NCI-H1417 treated with DMSO at 0.1 percent for 48 hours (cell line): ENCODE measurements at places on chromosomes 6 and 20.

DNA sequence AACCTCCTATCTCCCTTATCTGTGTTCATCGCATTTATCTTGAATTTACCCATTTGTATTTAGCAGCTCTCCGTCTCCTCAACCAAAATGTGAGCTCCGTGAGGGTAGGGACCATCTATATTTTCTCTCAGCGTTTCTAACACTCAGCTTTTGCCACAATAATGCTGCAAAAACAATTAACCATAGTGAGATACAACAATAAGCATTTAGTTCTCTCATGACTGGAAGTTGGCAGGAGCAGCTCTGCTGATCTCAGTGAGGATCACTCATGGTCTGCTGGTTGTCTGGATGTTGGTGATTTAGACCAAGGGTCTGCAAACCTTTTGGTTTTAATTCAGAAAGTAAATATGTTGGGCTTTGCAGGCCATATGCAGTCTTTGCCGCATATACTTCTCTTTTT, 394.8 kb upstream of the RNF217 start:
- no peak for DNase-seq

- DNase-seq = no peak
Observed at GRCh38 chr6:75481936-75482593, 11.5 kb downstream of the FILIP1 start.

DNA sequence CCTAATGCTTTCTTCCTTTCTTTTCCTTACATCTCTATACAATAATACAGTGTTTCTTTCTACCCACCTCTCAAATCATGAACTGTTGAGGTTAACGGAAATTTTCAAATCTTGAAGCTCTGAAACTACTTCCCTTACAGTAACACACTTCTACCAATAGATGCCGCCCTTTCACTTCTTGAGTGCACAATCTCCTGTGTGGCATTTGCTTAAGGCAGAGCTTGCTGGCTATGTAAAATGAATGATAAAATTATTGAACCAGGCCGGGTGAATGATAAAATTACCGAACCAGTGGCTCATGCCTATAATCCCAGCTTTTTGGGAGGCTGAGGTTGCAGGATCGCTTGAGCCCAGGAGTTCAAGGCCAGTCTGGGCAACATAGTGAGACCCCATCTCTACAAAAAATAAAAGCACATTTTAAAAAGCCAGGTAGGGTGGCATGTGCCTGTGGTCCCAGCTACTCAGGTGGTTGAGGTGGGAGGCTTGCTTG, 56.8 kb downstream of the KCNS1 start:
- DNase-seq = no peak

- DNase-seq = no peak
Observed at GRCh38 chr6:48611332-48611731, 500.3 kb upstream of the PTCHD4 start.

- no peak for DNase-seq
Observed at GRCh38 chr20:35274172-35275092, 3.5 kb downstream of the MMP24OS start.

DNA sequence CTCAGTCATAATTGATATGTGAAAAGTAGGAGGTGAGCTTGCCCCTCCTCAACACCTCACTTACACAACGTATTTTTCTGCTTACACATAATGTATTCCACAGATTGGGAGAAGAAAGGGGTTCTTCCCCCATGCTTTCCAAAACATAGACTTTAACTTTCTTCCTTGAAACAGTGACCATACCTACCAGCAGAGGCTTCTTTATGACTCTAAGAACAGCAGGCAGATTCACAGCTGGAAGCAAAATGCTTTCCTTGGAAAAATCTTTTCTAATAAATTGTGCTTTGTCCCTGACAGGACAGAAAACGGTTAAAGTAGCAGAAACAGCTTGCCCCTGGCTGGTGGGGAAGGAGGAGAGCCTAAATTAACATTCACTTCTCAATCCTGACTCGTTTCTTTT, 629.1 kb upstream of the IMPG1 start:
- no peak for DNase-seq

GRCh38 chr6:71454056-71454455, 165.4 kb downstream of the OGFRL1 start:
- no peak for DNase-seq

- no peak for DNase-seq
Observed at GRCh38 chr20:62225026-62225425, 4.9 kb upstream of the HRH3 start.

GRCh38 chr6:106079961-106080762, 6.0 kb upstream of the PRDM1 start:
- DNase-seq = no peak

DNA sequence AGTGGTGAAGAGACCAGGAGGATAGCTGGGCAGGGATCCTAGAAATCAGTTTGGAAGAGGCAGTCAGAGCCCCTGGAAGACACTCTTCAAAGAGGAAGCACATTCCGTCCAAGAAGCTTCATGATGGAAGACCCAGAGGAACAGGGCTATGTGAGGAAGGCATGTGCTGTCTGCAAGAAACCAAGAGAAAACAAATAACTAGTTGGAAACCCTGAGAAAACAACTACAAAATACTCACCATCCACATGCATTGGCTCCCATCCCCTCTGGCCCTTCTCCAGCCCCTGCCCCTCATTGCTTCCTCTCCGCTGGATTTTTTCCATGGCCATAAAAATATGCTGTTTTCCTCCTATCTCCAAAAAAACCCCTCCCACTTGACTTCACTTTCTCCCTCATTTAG, 40.9 kb upstream of the SMOC2 start:
- DNase-seq = no peak

- DNase-seq = no peak
Observed at GRCh38 chr6:7684843-7685242, 41.1 kb upstream of the BMP6 start.

- no peak for DNase-seq
Observed at GRCh38 chr6:156080371-156080770, 624.7 kb upstream of the NOX3 start.

DNA sequence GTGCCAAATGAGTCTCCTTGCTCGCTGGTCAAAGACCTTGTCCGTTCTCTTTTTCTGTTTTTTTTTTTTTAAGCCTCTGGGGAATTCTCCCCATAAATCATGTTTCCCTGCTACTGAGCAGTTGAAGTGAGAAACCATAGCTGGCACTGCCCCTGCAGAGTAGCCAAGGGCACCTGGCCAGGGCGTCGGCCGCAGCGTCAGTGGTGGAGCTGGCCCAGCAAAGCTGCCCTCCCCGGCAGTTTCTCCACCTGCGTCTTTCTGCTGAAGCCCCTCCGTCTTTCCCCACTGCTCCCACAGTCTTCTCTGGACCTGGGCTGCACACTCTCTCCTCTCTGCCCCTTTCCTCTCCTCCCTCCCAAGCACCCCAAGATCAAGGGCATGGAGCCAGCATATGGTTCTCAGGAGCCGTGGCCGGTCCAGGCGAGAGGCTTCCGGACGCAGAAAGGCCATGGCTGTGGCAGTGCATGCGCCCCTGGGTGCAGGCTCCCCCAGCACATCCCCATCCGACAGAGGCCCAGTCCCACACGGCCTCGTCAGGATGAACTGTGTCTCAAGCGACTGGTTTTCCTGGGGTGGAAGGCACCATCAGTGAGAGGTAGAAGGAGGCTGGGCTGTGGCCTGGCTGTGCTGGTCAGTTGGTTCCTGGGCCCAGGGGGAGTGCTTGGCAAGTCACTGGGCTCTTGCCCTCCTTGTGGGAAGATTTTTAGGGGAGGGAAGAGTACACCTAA, 218.1 kb downstream of the ERMARD start:
- DNase-seq = no peak

GRCh38 chr6:7271205-7271534, 41.8 kb downstream of the SSR1 start:
- DNase-seq = no peak

DNA sequence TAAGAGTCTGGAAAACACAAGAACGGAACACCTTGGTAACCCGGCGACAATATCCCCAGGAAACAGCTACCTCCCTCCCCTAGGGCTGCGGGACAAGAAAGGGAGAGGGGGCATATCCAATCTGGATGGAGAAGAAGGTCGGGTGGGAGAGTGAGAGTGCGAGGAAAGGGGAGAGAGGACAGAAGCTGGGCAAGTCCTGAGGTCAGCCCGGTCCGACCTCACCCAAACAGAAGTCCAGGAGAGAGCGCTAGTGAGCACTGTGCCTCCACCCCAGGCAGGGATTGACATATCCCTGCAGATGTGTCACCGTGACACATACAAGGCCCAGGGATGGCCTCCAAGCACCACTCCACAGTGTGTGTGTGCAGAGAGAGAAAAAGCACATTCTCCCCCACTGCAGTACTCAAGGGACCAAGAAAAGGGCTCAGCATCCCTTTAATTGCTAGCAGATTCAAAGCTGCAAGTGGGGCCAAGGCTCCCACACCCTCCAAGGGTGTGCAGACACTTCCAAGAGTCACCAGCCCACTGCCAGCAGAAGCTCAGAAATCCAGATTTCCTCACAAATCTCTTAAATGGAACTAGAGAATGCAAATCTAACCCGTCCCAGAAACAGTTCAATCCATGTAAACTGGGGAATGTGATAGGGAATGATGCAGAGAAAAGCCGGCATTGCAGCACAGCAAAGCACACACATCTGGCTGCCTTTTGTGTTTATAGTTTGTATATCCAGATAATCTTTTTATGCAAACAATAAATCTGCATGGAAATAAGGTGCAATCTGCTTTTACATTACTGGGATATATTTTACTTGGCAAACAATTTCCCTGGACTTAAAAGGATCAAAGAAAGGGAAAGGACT, 3.1 kb downstream of the PXDC1 start:
- no peak for DNase-seq

- peak; percentile 24 for DNase-seq
Observed at GRCh38 chr6:151058021-151058733, 181.6 kb upstream of the AKAP12 start.

DNA sequence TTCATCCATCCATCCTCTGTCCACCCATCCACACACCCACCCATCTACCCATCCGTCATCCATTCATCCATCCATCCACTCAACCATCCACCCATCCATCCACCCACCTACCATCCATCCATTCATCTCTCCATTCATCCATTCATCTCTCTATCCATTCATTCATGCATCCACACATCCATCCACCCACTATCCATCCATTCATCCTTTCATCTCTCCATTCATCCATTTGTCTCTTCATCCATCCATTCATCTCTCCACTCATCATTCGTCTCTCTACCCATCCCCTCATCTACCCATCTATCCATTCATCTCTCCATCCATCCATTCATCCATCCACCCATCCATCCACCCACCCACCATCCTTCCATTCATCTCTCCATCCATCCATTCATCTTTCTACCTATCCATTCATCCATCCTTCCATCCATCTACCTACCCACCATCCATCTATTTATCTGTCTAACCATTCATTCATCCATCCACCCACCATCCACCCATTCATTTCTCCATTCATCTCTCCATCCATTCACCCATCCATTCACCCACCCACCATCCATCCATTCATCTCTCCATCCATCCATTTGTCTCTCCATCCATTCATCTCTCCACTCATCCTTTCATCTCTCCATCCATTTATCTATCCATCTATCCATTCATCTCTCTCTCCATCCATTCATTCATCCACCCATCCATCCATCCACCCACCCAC, 275.4 kb downstream of the TAF4 start:
- DNase-seq = no peak

GRCh38 chr6:166365221-166365620, 17.5 kb downstream of the MPC1 start:
- DNase-seq = no peak

GRCh38 chr6:119446115-119446554, 96.6 kb upstream of the MAN1A1 start:
- DNase-seq = no peak
